ENCODE measurements at places on chromosomes 2 and 18.

DNA sequence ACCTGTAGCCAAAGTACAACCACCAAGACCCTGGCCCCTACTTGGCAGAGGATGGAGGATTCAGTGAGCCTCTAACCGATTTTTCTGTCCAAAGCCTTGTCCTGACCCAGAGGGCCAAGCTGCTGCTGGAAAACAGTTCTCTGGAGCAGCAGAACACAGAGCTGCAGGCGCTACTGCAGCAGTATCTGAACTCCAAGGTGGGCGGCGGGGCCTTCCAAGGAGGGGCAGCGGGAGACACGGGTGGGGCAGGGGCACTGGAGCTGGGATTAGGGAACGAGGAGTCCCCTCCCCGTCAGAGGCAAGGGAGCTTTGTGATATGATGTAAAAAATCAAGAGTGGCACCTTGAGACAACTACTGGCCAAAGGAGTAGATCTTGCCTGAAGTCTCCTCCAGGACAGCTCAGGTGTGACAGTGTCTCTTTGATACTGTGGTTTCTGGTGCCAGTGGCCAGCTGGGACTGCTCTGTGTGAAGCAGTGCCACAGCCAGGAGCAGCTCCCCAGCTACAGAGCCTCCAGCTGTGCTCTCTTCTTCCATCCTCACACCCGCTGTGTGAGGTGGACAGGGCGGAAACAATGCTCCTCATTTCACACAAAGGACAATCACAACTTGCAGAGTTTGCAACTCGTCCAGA lies 22.8 kb downstream of the OTOF start:
- no peak for DNase-seq

- DNase-seq: no peak
Observed at GRCh38 chr2:38013158-38013752, 62.7 kb downstream of the CYP1B1 start.

- no peak for DNase-seq
Observed at GRCh38 chr2:17593841-17594491, 53.5 kb downstream of the VSNL1 start.

GRCh38 chr18:21704603-21705364 lies at the start of gene ABHD3:
Gene ABHD3 (minus strand): TSS chr18:21704774. CDS start chr18:21704665, 109 bp downstream.
- DNase-seq: peak; percentile 83

GRCh38 chr2:109545828-109546713 lies 67.7 kb downstream of the SEPTIN10 start:
- DNase-seq: peak; percentile 19

- no peak for DNase-seq
Observed at GRCh38 chr2:55986700-55987440, 63.3 kb upstream of the EFEMP1 start.

DNA sequence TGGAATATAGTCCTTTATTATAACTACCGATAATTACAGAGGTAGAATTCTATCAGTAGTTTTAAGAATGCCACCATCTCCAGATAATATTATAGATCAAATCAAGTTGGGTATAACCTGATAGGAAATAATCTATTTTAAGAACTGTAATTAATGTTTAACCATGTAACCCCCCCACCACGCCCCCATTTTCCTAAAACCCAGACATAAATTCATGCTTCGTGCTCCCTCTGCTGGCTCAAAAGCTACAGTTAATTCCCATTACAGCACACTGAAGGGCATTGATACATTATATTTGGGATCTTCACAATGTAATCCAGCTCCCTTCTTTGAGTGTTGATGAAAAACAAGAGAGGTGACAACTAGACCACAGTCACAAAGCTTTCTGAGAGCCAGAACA lies 228.0 kb upstream of the SMAD7 start:
- DNase-seq: no peak

DNA sequence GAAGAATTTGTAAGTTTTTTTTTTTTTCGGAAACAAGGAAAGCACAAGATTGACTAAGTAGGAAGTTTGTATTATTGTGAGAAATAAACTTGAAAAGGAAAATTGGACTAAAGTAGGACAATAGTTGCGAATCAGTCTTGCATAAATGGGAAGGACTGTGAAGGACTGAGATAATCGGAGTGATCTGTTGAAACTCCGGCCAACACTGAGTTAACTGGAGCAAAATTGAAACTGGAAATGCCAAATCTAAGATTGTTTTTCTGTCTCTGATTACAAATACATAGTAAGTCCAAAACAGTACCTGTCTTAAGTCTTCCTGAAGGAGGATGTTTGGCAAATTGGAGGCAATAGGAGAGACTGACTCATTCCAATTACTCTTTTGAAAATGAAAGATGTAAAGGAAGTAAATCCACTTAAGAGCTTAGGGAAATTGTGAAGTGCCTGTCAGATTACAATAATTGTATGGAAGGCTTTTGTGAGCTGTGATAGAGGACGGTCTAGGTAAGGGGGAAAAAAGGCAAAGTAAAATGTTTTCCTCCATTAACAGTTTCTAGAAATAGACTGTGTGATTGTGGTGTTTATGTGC lies 204.9 kb upstream of the CYRIA start:
- no peak for DNase-seq

DNA sequence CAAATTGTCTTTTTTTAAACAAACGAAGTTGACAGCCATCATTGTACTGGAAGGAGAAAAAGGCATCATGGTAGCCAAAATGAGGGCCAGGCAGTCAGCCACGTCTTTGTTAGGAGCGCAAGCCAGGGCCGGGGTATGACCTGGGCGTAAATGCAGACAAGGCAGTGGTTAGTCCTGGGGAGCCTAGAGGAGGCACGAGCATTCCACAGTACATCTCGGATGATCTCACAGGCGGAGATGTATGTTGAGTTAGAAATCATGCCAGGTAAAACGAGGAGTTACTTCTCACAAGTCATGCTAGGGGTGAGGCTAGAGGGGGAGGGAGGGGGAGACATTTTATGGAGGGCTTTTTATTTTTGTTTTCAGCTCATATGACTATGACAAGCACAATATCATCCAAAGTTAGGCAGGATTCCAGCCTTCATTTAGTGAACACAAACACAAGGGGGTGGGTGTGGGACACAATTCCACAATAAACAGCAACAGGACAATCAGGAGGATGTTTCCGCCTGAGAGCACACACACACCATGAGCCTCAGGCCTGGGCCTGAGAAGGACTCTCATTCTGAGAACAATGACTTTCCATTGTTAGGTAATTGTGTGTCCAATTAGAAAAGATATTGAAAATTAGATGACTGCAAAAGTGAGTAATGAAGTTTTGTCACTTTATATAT lies 64.4 kb upstream of the PGAP1 start:
- DNase-seq: no peak

GRCh38 chr2:45089554-45090261 lies 80.5 kb upstream of the SIX2 start:
- no peak for DNase-seq

GRCh38 chr2:165058476-165059265 lies 103.3 kb upstream of the SLC38A11 start:
- no peak for DNase-seq

- DNase-seq: no peak
Observed at GRCh38 chr2:238912228-238912915, 64.5 kb downstream of the TWIST2 start.

- no peak for DNase-seq
Observed at GRCh38 chr2:6196449-6196848, 504.3 kb downstream of the SOX11 start.

DNA sequence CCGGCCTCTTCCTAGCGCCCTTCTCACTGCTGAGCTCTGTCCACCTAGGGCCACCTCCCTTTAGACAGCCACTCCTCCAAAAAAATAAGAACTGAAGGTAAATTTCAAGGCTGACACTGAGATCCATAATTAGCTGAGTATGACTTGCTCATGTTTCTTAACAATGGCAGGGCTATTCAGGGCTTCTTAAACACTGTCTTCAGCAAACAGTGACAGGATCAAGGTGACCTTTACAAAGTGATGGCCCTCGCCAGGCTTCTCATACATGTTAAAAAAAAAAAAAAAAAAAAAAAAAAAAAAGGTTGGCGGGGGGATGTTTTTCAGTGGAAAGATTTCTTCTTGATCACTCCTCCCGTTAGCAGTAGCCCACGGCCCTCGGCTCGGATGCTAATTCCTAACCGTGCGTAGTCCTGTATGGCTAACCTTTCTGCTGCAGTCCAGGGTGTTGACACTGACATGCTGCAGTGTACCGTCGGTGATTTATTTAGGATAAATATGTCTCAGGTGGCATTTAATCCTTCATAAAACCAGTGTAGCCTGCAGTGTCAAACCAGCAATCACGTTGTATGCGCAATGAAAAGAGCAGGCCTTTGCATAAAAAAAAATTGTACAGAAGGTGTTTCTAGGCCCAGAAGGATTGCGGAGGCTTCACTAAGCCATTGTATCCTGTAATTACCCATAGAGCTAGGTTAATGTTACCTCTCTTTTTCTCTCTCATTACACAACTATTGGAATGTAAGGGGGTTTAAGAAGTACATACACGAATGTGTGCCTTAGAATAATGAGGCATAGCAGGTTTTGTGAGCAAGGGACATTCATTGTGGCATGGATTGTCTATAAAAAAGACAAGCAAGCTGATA lies 142.7 kb downstream of the PTGR3 start:
- DNase-seq: no peak

GRCh38 chr2:120044336-120044735 lies 31.5 kb downstream of the EPB41L5 start:
- no peak for DNase-seq

Data from activated naive CD4-positive, alpha-beta T cell (primary cell).